ENCODE measurements at places on chromosomes 7 and 10. TPM values are rescaled to one million over a fixed set of nuclear protein-coding genes. Genes with fewer than 3 reads are reported as not detected.

SLC18A2 gene
- total RNA-seq, result not detected

OR2A5 gene
- not detected for total RNA-seq

MMD2 gene
- total RNA-seq, result not detected

ADCY1 gene
- 0.35 TPM for total RNA-seq

DNA sequence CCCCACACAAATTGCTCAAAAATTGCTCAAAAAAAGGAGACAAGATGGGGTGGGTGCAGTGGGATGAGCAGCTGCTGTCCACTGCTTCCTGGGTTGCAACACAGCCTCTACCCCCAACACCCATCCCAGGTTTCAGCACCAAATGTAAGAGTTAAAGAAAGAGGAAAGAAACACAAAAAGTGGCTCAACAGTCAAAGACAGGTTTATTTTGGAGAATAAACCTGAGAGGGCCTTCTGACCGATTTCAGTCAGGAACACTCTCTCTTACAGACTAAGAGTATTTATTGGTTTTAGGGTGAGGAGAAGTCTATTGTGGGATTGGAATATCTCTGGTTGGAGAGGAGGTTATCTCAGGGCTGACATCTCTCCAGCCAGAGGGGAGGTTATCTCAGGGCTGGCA, 28.4 kb downstream of the OR13A1 start:
- no peak for DNase-seq

- DNase-seq, result no peak
Observed at GRCh38 chr10:95988702-95989101, 54.7 kb upstream of the CCNJ start.

DNA sequence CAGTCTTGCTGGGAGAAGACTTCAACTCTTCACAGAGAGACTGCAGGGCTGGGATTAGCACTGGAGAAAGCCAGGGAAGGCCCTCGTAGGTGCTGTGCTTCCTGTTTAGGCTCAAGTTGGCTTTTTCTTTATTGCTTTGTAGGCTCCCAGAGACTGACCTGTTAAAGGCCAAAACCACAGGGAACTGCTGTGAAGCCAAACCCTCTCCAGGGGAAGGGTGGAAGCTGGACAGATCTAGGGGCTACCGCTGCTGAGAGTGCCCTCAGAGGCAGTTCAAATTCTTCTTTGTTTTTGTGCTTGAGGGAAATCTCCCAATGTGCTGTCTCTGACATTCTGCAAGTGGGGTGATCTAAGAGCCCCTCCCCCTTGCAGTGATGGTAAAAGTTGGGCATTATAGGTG, 198.4 kb downstream of the CNTNAP2 start:
- no peak for DNase-seq

GRCh38 chr7:129498021-129498420, 4.3 kb upstream of the SMKR1 start:
- DNase-seq, result no peak

DNA sequence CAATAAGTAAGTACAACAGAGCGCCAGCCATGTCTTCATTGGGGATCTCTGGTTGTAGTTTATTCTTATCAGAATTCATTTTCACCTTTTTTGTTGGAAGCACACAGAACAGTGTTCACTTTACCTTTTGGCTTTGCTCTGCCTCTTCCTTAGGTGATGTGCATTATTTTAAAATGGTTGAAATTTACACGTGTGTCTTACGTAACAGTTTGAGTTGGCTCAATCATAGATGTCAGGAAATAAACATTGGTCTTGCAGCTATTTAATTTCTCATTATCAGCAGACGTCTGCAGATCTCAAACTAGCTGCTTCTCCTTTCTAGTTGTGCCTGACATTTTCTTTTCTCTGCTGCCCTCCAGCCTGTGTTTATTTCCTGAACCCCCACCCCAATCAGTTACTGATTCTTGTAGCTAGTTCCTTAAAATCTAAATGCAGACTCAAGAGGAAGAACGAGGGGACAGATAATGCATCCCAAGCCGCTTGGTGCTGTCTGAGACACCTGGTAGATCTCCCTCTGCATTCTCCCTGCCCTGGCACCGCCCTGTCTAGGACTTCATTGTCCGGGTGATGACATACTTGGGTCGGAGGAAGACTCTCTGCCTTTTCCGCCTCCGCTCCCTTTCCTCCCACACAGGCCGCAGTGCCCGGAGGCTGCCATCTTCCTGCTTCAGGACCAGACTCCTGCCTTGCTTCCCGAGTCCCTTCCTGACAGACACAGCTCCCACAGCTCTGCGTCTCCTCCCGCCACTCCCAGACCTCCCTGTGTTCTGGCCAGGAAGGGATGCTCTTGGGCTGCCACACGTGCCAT, 108.2 kb downstream of the ANKRD61 start:
- no peak for DNase-seq

GRCh38 chr10:63129888-63130287, 3.2 kb upstream of the NRBF2 start:
- no peak for DNase-seq

DNA sequence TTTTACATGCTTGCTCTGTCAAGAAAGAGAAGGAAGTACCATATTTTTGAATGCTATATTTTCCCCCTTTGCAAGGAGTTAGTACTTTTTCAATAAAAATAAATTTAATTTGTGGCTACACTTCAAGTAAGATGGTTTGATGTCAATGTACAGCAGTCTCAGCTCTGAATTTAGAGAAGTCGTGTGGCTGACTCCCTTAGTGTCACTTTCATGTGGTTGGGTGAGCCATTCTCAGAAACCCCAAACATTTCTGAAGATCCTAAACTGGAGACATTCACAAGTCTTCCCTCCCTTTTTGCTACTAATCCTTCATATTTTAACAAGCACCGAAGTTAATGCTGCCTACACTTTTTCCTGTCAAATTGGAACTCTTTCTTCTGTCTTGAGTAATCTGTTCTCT, 244.4 kb downstream of the DYNC1I1 start:
- no peak for DNase-seq

DNA sequence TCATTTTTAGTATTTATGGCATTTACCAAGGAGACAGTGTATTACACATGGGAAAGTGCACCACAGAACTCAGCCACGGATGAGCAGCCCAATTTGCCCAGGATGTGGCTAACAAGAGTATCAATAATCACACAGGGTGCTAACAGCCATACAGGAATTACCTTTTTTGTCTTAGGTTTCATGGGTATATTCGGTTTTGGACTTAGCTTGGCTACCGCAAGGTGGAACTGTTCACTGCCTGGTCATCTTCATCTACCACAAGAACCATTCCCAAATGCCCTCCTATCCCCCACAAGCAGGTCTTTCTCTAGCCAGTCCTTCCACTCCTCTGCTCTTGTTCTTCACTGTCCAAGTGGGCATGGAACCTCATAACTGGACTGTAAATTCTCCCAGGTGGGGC, 6.0 kb downstream of the PDLIM1 start:
- no peak for DNase-seq
